NCI-H1436 treated with DMSO at 0.1 percent for 48 hours (cell line): ENCODE measurements at places on chromosomes 11 and 22.

DNA sequence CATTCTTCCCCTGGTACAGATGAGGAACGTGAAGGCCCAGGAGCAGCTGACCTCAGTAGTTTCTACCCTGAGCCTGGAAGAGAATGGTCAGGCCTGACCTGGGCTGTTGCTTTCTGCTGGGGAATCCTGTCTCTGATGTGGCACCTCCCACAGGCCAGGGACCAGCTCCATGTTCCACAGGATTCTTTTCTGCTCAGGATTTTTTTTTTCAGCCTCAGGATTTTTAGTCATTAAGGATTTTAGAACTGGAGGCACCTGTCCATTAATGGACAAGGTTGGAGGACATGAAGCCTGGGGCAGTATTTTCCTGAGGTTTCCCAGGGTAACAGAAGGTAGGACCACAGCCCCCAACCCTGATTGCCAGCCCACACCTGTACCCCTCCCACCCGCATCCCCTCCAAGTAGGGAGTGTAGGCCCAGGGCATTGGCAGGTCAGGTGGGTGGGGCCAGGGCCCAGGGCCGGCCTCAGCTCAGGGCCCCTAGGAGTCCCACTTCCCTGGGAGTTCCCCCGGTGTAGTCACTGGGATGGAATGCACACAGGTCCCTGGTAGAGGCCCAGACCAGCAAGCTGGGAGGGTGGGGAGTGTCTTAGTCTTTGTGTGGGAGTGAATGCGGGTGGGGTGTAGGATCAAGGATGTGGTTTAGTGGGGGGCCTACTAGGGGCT lies 16.1 kb downstream of the BIK start:
- DNase-seq, result no peak

GRCh38 chr22:42969348-42969975 lies 45.5 kb downstream of the PACSIN2 start:
- no peak for DNase-seq

- DNase-seq, result no peak
Measured at GRCh38 chr11:78414321-78415051, 3.1 kb downstream of the GAB2 start.

- DNase-seq, result no peak
Measured at GRCh38 chr22:23236440-23237184, 56.3 kb downstream of the BCR start.

DNA sequence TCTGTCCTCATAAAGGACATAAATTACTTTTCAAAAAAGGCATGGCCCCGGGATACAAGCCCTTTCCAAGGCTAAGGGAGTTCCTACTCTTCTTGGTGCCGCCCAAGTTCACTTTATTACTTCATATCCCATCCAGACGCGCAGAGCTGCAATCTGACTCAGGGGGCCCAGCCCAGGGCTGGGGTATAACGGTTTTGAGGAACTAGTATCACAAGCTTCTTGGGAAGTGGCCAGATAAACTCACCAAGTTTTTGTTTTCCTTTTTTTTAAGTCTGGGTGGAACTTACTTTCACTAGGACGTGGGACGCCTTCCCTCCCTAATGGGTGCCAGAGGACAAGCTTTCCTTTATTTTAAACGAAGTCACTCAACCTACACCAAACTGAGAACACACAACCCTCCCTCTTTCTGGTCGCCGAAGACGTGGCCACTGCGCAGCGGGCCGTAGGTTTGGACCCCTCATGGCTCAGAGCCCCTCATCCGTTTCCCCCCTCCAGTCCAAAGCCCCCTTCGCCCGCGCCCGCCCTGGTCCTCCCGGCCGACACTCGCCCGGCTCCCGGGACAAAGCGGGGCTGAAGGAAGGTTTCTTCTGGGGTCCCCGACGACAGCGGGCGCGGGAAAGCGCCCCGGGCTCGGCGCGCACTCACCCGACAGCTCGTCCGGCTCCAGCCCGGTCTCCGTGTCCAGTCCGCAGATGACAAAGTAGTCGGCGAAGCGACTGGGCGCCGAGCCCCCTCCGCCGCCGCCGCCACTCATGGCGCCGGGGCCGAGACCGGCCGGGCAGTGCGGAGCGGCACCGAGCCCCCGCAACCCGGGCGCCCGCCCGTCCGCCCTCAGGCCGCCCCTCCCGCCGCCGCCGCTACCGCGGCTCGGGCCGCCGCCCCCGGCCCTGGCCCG lies 587 bp downstream of the DENND5A start:
- DNase-seq, result no peak

GRCh38 chr22:29260031-29260560 lies 7.7 kb downstream of the RHBDD3 start:
- no peak for DNase-seq

DNA sequence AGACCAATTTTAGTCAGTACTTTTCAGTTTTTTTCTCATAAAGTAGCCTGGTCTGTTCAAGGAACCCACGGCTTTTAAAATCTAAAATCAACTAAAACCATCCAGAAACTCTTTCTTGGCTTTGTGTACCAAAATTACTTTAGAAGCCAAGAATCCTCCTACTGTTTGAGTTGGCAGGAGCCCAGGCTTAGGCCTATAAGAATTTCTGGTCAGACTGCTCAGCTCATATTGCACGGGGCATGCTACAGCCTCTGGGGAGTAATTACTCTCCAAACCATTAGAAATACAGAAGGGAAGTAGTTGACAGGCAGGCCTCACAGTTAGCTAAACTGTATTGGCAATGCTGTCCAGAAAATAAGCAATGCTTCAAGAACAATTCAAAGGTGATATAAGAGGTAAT lies 1862.9 kb upstream of the RAG2 start:
- peak; percentile 34 for DNase-seq

DNA sequence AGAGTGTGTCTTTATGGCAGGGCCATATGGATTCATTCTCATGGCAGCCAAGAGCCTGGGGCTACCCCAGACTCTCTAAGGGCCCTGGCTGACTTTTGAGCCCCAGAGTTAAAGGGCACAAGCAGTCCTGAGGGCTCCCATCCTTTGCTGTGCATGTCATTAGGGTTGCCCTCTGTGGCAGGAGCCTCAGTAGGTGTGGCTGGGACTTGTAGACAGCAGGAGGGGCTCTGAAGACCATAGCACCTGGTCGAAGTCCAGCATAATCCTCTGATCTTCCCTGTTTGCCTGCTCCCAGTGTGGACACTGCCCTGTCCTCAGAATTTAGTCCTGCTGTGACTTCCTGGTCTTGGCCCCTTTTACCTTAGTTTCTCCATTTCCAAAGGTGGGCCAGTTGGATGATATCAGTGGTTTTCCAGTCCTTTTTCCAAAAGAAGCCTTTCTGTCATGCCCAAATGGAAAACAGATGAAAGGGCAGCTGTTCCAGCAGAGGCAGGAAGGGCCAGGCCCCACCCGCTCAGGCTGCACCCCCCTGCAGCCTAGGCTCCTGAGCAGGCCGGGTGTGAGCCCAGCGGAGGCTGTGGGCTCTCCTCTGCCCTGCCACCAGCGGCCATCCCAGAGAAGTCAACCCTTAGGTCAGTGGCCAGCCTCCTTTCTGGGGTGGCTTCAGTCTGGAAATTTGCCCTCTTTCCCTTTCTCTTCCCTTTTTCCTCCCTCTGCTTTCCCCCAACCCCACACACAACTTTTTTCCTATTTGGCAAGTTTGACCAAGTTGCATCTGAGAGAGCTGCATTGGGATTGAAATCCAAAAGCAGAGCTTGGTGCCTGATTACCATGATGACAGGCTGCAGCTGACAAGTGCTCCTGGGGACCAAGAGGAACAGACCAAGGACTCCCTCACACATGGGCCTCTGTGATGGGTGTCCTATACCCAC lies 32.8 kb upstream of the SUSD2 start:
- DNase-seq, result no peak

GRCh38 chr11:116224154-116224888 lies 548.5 kb downstream of the BUD13 start:
- no peak for DNase-seq

- DNase-seq, result no peak
Measured at GRCh38 chr11:1484695-1485503, 1.7 kb downstream of the MOB2 start.

DNA sequence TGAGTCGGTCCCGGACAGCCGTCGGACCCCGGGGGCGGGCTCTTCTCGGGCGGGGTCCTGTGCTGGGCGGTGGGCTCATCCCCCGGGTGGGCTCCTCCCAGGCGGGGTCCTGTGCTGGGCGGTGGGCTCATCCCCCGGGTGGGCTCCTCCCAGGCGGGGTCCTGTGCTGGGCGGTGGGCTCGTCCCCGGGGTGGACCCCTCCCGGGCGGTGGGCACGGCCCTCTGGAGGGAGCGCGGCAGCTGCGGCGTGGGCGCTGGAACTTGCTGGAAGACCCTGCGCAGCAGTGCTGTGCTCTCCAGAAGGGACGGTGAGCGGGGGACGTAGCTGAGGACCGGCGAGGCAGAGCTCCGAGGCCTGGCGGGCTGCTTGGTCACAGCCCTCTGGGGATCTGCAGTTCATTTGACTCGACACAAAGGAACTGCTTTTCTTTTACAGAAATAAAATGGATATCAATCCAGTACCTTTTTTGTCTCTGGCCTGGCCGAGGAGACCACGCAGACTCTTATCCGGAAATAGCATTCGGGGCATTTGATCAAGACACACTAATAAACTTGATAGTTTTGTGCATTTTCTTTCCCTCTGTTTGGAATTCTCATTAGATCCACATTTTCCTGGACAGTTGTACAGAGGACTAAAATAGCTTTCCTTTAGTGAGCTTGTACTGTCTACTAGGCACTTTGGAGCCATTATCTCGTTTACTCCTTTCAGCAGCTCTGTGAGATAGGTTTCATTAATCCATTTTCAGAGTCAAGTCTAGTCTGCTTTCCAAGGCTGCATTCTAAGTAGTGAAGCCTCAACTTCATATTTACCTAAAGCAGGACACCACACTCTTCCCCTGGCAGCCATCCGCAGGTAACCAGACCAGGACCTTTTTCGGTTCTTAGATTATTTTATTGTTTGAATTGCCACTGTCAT lies 812 bp downstream of the JAM3 start:
- DNase-seq, result no peak

GRCh38 chr11:67731583-67731982 lies 57.2 kb upstream of the ALDH3B2 start:
- DNase-seq, result no peak

GRCh38 chr11:129814244-129815014 lies 1.2 kb upstream of the TMEM45B start:
- DNase-seq, result no peak

GRCh38 chr22:41969110-41969646 lies at the start of gene SEPTIN3:
TSS of gene SEPTIN3 (plus strand) at chr22:41969443. CDS start at chr22:41971493, 2,050 bp downstream.
- DNase-seq, result no peak

GRCh38 chr11:65526744-65527143 lies 1.9 kb downstream of the SCYL1 start:
- no peak for DNase-seq
